B cell (primary cell): ENCODE measurements at places on chromosomes 5 and 9.

- DNase-seq = no peak
These were observed 188.8 kb upstream of the GLRA1 start for GRCh38 chr5:152113401-152113800.

DNA sequence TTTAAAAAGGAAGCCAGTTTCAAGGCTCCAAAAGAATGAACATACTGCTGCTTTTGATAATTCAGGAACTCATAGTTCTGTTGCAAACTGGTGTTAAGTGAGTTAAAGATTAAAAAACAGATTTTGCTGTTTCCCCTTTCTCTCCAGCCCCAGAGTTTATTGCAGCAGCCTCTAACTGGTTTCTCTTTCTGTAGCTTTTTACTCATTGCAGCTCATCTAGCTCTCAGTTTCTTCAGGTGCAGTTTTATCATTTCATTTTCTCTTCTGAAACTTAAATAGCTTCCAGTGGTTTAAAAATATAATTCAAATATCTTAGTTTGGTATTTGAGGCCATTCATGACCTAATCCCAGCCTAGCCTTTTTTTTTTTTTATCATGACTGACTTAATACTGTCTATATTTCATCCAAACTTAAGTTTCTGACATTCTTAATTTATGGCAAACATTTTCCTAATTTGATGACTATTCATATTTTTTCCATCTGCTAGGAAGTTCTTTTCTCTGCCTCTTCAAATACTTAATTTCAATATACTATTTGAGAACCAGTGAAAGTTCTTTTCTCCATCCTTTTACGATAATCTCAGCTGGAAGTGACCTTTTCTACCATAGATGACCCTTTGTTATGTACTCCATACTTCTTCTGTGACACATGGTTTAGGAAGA lies 252.7 kb upstream of the GRIA1 start:
- no peak for DNase-seq

GRCh38 chr9:123349691-123350480 lies 6.1 kb upstream of the CRB2 start:
- DNase-seq = peak; percentile 85

- DNase-seq = no peak
These were observed 55.9 kb upstream of the MYO10 start for GRCh38 chr5:16992006-16992405.

DNA sequence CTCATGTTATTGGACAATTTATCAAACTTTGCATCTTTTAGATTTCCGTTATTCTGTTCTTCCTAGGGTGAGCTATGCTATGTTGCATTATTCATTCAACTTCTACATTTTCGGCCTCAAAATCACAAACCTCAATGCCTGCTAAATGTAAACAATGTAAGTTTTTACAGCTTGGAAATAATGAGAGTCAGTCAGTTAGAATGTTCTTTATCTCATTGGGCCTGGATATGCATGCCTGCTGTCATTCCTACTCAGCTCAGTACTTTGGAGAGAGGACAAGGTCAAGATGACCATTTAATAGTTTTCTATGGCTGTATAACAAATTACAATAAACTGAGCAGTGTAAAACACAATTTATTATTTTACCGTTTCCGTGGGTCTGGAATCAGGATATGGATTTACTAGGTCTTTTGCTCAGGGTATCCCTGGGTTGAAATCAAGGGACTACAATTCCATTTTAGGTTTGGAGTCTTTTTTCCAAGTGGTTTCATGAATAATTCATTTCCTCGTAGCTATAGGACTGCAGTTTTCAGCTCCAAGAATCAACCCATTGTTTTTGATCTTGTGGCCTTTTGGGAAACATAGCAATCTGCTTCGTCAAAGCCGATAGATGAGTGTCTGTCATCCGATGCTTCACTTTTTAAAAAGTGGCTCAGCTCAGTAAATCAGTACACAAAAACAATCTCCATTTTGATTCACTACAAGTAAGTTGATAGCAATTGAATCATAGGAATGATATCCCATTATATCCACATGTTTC lies 1143.2 kb upstream of the CDH6 start:
- no peak for DNase-seq

DNA sequence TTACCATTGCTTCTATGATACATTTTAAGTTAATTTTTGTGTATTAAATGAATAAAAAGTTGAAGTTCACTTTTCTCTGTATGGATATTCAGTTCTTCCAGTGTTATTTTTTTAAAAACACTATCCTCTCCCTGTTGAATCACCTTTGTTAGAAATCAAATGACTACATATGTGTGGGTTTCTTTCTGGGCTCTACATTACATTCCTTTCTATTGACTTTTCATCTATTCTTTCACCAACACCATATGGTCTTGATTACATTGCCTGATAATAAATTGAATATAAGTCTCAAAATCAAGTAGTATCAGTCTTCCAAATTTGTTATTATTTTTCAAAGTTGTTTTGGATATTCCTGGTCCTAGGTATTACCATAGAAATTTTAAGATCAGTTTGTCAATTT lies 7.3 kb upstream of the RASEF start:
- DNase-seq = no peak

DNA sequence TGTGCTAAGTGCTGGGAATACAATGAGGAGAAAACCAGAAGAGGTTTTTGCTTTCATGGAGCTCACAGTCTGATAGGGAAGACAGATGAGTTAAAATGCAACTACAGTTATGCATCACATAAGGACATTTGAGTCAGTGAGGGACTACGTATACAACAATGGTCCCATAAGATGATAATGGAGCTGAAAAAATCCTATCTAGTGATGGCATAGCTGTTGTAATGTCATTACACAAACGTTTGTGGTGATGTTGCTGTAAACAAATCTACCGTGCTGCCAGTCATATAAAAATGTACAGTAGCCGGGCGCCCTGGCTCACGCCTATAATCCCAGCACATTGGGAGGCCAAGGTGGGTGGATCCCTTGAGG lies 110.1 kb upstream of the RAD23B start:
- DNase-seq = no peak

- no peak for DNase-seq
These were observed 321.5 kb downstream of the FBXL7 start for GRCh38 chr5:15821506-15821905.

DNA sequence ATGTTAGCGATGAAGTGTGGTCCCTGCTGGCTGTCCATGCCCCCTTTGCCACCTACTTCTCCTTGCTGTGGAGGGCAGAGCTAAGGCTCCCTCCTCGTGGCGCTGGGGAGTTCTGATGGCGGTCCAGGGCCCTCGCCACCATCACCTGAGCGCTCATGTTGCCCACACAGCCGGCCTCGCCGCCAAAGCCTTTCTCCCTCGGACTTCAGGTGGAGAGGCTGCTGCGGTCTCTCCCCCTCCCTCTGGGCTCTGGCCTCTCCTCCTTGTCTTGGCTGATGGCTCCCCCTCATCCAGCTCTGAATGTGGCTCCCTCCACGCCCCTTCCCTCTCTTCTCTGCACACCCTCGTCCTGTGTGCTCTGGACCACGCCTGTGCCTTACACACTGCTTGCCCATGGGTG lies 14.5 kb upstream of the LPCAT1 start:
- DNase-seq = no peak

GRCh38 chr5:10647640-10648039 lies 83.8 kb downstream of the ANKRD33B start:
- DNase-seq = no peak

- DNase-seq = no peak
These were observed 660.3 kb upstream of the WWC1 start for GRCh38 chr5:167631191-167631590.

DNA sequence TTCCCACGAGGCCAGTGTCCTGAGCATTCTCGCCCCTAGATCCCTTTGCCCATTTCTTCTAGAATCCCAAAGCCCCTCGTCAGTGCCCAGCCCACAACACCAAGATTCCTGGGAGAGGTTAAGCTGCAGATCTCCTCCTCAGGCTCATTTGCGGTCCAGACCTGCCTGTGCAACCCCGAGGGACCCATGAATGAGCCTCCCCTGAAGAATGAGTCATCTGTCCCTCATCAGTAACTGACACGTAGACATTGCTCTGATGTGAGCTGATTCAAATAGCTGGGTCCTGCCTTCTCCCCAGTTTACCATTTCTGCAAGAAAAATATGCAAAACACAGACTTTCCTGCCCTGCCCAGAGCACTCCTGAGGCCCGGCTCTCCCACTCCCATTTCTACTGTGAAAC lies 92.8 kb downstream of the ADCY2 start:
- no peak for DNase-seq

GRCh38 chr5:95543017-95543705 lies 11.6 kb downstream of the SKIC3 start:
- DNase-seq = no peak

DNA sequence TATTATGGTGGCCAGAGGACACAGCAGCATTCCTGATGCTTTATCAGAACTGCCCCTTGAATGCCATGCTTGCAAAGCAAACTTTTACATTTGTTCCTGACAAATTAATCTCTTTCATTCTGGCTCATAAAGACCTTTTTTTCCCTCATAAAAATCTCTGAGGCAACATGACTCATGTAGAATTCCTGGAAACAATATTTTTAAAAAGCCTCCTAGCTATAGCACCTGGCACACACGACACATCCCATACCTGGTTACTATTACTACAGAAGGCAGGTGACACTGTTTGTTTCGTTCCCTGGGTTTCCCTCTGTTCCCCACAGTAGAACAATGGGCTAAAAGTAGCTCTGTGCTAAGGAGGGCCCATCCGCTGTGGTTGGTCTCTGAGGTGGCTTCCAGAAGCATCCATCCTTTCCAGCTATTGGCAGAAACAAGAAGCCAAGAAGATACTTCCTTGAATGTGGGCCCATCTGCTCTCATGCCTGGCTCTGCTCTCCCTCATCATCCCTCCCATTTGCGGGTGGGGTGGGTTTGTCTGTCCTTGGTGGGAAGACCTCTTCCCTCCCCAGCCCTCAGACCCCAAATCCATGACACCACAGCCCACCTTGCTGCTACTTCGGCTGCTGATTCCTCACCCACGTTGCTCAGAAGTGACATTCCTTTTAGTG lies 59.1 kb downstream of the GALNT12 start:
- no peak for DNase-seq

GRCh38 chr9:70091572-70091971 lies 47.9 kb downstream of the MAMDC2 start:
- DNase-seq = no peak

DNA sequence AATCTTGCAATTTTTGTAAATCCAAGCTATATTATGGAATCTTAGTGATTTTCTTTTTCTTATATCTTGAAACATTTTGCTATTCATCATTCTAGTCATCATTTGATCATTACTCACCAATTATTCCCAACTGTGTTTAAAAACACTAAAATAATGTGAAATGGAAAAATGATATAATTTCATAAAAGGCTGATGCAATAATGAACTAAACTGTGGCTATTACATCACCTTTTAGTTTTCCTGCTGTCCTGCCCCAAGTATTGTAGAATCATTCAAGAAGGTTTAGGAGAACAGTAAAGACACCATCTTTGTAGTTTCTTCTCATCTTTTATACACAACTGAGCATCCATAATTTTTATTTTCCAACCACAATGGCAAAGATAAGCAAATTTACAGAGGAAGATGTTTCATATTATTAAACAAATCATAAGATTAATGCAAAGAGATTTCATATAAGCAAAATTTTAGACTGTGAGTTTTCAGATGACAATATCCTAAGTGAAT lies 431.0 kb upstream of the SLC30A5 start:
- no peak for DNase-seq

GRCh38 chr9:20044686-20045085 lies 255.8 kb upstream of the SLC24A2 start:
- no peak for DNase-seq

- DNase-seq = no peak
These were observed 6.6 kb downstream of the FLT4 start for GRCh38 chr5:180642779-180643178.

DNA sequence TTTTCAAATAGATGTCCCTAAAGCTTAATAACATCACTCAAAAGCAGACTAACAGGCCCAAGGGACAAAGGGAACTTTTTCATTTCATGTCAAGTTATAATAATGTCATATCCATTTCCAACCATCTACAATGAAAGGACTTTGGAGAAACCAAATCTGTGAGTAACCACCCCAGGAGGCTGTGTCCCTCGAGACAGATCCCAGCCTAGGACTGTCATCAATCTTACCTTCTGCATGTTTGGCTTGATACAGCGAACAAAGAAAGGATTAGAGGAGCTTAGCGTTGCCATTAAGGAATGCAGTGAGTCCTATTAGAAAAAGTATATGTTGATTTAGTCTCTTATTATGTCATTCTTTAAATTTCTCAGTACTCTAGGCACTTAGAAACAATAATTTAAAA lies 137.8 kb upstream of the RETREG1 start:
- DNase-seq = no peak

DNA sequence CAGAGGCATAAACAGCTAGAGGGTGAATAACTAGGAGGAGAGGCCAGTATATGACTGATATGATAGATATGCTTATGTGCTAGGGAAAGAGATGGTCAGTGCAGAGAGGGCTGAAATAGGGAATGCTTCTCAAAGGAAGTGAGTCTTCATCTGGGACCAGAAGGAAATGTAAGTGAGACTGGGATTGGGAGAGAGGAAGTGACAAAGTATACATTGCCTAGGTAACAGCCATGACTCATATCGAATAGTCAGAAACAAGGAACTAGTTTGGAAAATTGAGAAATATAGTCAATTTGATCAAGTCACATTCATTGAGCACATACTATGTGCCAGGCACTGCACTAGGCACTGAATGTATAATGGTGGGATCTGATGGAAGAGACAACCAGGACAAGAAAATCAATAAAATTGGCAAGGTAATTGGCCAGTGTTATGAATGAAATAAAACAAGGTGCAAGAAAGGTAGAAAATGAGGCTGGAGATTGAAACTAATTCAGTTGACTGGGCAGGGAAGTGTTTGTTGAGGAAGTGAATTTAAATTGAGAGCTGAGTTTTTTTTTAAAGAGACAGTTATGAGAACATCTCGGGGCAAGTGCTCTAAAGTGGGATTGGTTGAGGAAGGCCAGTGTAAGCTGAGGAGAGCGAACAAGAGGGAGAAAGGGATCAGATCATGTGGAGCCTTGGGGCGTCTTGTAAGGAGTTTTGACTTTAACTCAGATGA lies 4.3 kb downstream of the ERAP2 start:
- peak; percentile 57 for DNase-seq

GRCh38 chr9:113417370-113417769 lies 6.8 kb downstream of the C9orf43 start:
- DNase-seq = no peak

- DNase-seq = no peak
These were observed 88.1 kb upstream of the EPB41L4B start for GRCh38 chr9:109408759-109409462.

- DNase-seq = no peak
These were observed 134.2 kb upstream of the LMX1B start for GRCh38 chr9:126479515-126479914.

DNA sequence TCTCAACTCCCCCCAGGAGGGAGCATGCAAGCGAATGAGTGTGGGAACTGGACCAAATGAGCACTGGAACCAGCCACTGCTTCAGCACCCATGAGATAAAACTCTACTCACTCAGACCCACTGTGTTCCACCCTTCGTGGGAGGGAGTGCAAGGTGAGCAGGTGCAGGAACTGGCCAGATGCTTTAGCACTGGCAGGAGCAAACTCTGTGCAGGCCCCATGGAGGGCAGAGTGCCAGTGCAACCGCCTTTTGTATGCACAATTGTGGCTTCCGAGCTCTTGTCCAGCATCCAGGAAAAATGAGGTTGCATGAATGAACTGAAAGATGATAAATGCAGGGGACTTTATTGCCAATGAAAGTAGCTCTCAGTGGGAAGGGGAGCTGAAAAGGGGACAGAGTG lies 67.4 kb upstream of the CCDC112 start:
- no peak for DNase-seq
